ENCODE measurements at places on chromosomes 6 and 20. TPM values are rescaled to one million over a fixed set of nuclear protein-coding genes. Genes with fewer than 3 reads are reported as not detected.

The ENPP1 gene
- 8.6 TPM for total RNA-seq

The MROH8 gene
- total RNA-seq, result 3.3 TPM

The MAFB gene
- 16.6 TPM for total RNA-seq

The PTCHD4 gene
- not detected for total RNA-seq

The PPP1R16B gene
- 6.5 TPM for total RNA-seq

The RIPOR2 gene
- total RNA-seq, result 5.8 TPM

The ADGB gene
- total RNA-seq, result not detected

The TINAG gene
- total RNA-seq, result 45.8 TPM

The KCNK16 gene
- total RNA-seq, result not detected

The MCCD1 gene
- total RNA-seq, result not detected

The C6orf141 gene
- total RNA-seq, result 8.6 TPM

The TCF21 gene
- total RNA-seq, result 6.4 TPM

The JARID2 gene
- total RNA-seq, result 17.8 TPM

The IL17A gene
- not detected for total RNA-seq

The GMEB2 gene
- 19.4 TPM for total RNA-seq

The PXDC1 gene
- 35.5 TPM for total RNA-seq

The ABHD16B gene
- not detected for total RNA-seq

The BEND6 gene
- not detected for total RNA-seq

The ATP9A gene
- total RNA-seq, result 40.6 TPM

The SLC39A7 gene
- total RNA-seq, result 99.0 TPM

The SLC25A27 gene
- total RNA-seq, result 24.1 TPM

The SAPCD1 gene
- 10.3 TPM for total RNA-seq

The KIF25 gene
- total RNA-seq, result not detected

The BNIP5 gene
- 35.4 TPM for total RNA-seq

The JPH2 gene
- 1.2 TPM for total RNA-seq

The SMIM13 gene
- 4.9 TPM for total RNA-seq

The PSORS1C2 gene
- not detected for total RNA-seq

The PROKR2 gene
- total RNA-seq, result not detected

The LINC00237 gene
- not detected for total RNA-seq

The SLC35F1 gene
- total RNA-seq, result 0.40 TPM

The MDFI gene
- total RNA-seq, result 2.6 TPM

The TCP11 gene
- not detected for total RNA-seq

The KIF13A gene
- 44.5 TPM for total RNA-seq

The SYNDIG1 gene
- not detected for total RNA-seq

The CST3 gene
- 221 TPM for total RNA-seq

The C20orf204 gene
- total RNA-seq, result 2.1 TPM

The ERMARD gene
- 32.6 TPM for total RNA-seq

The MUC22 gene
- total RNA-seq, result not detected

The PRL gene
- total RNA-seq, result not detected

The KIAA0408 gene
- total RNA-seq, result 0.53 TPM

The NOX3 gene
- not detected for total RNA-seq

The BFSP1 gene
- total RNA-seq, result not detected

The C2 gene
- 52.0 TPM for total RNA-seq

The SLC24A3 gene
- 1.6 TPM for total RNA-seq

The LY6G6F gene
- not detected for total RNA-seq

The PBOV1 gene
- total RNA-seq, result not detected

The NTSR1 gene
- total RNA-seq, result not detected

The POPDC3 gene
- not detected for total RNA-seq
